ENCODE measurements at places on chromosomes 6 and 20.
A peak's percentile ranks its signal among the peaks of the same experiment; 100 is the strongest.

DNA sequence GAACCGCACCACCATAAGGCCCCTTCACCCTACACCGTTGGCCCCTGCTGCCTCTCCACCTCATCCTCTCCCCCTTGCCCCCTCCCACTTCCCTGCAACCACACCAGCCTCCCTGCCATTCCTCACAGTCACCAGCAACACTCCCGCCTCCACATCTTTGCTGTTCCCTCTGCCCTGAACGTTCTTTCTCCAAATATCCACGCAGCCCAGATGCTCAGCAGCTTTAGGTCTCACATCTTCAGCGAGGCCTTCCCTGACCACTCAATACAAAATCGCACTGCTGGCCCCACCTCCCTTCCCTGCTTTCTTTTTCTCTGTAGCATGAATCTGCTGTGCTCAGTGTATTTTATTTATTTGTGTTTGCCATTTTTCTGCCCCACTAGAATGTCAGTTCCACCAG, 20.5 kb downstream of the ITPR3 start:
- DNase-seq, result no peak

DNA sequence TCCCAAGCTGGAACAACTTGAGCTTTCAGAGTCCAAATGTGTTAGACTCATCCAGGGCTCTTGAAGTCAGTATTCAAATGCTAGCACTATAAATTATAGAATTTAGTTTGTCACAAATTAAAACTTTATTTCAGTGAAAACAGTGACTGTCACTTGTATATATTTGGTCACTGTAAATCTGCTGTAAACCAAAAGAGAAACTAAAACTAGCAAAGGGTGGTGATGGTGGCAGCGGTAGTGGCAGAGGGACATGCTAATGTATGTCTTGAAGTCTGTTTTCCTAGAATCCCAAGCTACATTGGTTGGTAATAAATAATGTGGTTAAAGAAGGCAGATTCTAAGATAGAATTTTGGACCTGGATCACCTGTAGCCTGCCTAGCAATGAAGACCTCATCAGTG, 140.4 kb upstream of the CENPW start:
- no peak for DNase-seq

DNA sequence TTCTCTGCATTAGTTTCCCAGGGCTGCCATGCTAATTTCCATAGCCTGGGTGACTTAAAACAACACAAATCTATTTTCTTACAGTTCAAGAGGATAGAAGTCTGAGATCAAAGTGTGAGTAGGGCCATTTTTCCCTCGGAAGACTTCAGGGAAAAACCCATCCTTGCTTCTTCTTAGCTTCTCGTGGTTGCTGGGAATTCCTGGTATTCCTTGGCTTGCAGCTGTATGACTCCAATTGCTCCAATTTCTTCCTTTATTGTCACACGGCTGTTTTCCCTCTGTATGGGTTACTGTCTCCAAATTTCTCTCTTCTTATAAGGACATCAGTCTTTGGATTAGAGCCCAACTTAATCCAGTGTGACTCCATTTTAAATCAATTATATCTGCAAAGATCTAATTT, 128.4 kb upstream of the JAG1 start:
- DNase-seq, result no peak

DNA sequence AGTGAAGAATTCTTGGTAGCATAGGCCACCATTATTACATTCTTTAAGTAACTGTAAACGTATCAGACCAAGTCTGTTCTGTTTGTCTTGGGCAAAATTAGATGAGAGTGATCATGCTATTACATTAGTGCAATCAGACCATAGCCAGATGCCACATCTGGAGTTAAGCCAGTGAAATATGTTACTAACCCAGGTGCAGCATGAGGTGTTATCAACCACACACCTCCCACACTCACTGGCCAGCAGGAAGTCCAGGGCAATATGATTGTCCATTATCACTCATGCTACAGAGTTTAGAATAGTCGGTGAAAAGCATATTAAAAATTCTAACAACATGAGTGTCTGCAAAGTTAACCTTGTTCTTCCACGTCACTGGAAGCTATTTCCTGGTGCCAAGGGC, 174.7 kb upstream of the PROKR2 start:
- DNase-seq, result no peak

DNA sequence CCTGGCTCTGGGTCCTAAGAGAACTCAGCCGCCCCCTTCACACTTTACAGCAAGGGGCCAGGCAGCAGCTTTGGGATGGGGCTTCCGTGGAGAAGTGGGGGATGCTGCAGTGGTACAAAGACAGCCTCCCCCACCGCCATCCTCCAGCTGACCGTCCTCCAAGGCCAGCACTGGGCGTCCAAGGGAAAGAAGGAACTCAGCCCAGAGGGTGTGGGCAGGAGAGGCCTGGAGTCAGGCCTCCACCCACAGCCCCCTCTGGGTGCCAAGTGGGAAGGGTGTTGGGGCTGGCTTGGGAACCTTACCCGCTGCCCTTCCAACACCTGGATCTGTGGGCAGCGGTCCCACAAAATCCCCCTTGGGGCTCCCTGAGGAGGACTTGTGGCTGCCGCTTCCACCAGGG, 13.1 kb downstream of the STMN3 start:
- DNase-seq, result no peak

DNA sequence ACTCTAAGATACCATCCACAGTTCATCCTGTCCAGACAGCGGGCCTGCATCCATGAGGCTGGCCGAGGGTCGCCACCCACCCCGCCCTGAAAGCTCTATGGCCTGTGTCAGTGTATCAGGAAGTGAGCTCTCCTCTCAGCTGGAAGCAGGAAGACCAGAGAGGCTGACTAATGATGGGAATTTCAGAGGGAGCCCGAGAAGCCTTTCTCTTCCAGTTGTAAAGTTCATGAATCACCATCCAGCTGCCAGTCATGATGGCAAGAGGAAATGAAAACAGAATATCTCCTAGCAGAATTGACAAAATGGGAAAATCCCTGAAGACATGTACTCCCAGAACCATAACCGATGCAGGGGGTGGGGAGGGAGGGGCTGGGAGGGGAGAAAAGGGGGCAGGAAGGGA, 109.6 kb upstream of the RPS6KA2 start:
- no peak for DNase-seq

GRCh38 chr6:27213544-27214125, 33.9 kb upstream of the PRSS16 start:
- no peak for DNase-seq

- DNase-seq, result no peak
Measured at GRCh38 chr20:35788796-35789195, 17.0 kb downstream of the PHF20 start.

- no peak for DNase-seq
Measured at GRCh38 chr20:3705491-3705969, 6.9 kb downstream of the SIGLEC1 start.

DNA sequence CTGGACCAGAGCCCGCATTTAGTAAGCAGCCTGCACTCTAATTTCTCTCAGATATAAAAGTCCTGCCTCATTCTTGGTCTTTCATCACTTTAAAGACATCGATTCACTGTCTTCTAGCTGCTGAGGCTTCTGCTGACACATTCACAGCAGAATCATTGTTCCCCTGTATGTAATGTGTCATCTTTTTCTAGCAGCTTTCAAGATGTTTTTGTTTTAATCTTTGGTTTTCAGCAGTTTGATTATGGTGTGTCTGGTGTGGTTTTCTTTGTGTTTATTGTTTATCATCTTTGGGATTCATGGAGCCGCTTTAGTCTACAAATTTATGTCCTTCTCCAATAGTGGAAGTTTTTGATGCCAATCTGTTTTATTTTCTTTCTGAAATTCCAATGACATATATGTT, 157.3 kb upstream of the STMND1 start:
- no peak for DNase-seq

- DNase-seq, result no peak
Measured at GRCh38 chr6:150243620-150244314, 100.9 kb downstream of the PPP1R14C start.

DNA sequence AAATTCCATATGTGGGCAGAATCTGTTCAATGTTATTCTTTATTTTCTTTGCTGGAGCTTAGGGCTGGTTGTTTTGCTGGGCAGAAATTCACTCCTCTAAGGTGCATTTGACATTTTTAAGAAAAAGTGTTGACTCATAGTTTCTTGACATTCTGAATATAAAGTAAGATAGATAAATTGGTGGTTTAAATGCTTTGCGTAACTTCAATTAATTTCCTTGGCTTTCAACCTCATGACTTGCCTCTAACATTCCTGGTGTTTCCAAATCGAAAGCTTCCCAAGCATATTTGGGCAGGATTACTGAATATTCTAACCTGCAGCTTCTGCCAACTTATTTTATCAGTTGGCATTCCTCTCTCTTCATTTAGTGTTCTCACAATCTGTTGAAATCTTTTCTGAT, 718.7 kb upstream of the ADGRB3 start:
- no peak for DNase-seq

GRCh38 chr6:6890400-6890858, 217.3 kb upstream of the RREB1 start:
- no peak for DNase-seq

- DNase-seq, result peak; percentile 35
Measured at GRCh38 chr6:25278914-25279747, at the start of gene CARMIL1. TSS of gene CARMIL1 (plus strand) at chr6:25279374. CDS start at chr6:25279796, 422 bp downstream.
